ENCODE measurements at places on chromosomes 5 and 9.

GRCh38 chr5:5063533-5063953 lies 76.6 kb upstream of the ADAMTS16 start:
- no peak for DNase-seq

DNA sequence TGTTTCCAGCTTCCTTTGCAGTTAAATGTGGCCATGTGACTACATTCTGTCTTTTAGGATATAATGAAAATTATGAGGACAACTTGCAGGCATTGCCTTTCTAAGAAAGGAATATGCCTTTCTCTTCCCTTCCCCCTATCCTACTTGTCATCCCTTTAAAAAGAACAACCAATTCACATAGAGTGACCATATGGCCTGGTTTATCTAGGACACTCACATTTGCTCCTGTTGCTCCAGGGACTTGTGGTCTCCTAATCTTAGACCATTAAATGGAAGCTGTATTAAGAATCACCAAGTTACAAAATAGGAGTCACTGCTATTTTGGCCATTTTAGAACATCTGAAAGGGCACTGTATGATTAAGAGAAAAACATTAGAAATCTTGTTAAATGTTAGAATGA lies 520.3 kb downstream of the DTWD2 start:
- no peak for DNase-seq

- DNase-seq = no peak
These were observed 381.2 kb upstream of the PDE4D start for GRCh38 chr5:60274747-60275146.

DNA sequence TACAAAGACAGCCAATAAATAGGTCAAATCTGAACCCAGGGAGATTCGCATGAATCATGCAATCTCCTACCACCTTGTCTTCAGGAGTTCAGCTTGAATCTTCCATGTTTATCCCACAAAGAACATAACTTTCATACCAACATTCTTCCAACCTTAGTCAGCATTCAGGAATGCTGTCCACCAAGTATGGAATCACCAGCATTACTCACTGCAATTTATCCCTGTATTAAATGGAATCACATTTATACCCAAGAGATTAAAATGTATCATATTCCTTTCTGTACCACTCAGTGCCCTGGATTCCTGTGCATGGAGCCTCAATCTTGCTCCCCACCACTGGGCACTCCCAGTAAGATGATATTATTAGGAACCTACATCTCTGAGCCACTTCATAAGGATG lies 162.6 kb downstream of the GLIS3 start:
- DNase-seq = no peak

- DNase-seq = no peak
These were observed 202.4 kb downstream of the SMARCA2 start for GRCh38 chr9:2217540-2217939.

DNA sequence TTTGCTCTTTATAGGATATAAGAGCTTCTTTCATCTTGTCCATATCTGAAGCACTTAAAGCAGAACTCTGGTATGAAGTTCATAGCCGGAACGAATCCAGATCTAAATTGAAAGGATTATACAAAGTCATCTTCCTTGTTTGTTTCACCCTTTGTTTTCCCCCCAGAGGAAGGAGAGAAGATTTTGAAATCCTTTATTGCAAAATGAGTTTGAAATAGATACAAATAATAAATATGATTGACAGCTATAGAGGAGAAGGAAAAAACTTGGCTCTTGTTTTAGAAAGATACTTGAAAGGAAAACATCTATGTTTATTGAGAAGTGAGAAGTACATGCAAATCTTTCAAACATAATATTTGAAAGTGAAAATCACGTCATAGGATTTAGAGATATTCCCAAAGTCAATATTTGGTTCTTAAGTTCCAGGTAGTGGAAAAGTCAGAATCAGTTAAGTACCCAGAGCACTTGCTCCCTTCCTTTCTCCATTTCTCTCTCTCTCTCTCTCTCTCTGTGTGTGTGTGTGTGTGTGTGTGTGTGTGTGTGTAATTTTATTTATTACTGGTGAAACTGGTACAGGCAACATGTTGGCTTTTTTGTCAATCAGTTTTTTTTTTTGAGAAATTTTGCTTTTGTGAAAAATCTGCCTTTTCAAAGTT lies 27.2 kb downstream of the PAM start:
- DNase-seq = no peak

Data from activated CD4-positive, CD25-positive, alpha-beta regulatory T cell treated with anti-CD3 and anti-CD28 coated beads, Interleukin-2, amount 50 U/mL, for 72 hours (primary cell).